Stomach (tissue), 19 donors: ENCODE measurements at places on chromosomes 4 and X.

DNA sequence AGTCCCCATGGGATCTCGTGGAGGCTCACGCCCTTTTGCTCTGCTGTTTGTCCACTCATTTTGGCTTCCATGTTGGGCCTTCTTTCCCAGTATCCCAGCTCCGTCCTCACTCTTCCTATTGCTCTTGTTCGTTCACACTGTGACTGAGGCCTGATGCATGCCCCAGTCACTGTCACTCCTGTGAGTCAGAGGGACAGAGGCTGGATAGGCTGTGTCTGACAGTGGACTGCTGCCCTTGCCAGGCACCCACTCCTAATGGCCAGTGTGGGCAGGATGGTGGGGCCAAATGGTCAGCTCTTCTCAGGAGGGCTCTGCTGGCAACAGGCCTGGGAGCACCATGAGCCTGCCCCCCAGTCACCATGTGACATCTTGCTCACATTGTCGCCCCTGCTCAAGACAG lies 40.0 kb downstream of the HADH start:
- no peak for DNase-seq

GRCh38 chr4:24731448-24731847 lies 63.9 kb upstream of the SOD3 start:
- no peak for DNase-seq

- DNase-seq: no peak
Observed at GRCh38 chrX:26109142-26109541, 29.0 kb upstream of the MAGEB18 start.

DNA sequence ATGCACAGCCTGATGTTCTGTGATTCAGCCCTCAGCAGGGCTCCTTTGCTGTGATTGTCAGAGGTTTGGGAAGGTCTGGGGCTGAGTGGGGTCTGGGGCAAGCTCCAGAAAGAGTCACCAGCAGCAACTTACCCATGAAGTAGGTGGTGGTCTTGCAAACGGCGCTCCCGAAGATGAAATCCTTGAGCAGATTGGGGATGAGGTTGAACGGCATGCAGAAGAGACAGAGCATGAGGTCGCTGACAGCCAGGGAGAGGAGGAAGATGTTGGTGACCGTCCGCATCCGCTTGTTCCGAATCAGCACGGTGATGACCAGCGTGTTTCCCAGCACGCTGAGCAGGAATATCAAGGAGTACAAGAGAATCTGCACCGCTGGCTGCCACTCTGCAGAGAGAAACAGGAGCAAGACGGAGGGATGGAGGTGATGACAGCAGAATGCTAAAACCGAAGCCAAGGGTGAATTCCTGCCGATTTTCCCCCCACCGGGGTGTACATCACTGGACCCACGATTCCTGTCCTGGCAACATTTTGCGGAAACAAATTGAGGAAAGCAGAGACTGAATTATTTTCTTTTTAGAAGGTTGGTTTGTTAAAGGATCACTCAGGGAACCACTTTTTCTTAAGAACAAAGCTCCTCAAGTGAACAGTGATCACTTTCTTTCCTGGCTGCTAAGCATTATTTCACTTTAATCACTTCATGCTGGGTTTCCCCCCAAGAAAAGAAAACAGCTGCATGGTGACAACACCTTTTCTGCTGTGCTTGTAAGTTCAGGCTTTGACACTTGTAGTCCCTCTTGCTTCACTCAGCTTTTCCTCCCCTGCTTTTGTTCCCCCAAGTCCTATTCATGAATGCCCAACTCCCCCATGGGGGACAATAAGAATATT lies 941 bp downstream of the CCKAR start:
- DNase-seq: no peak

DNA sequence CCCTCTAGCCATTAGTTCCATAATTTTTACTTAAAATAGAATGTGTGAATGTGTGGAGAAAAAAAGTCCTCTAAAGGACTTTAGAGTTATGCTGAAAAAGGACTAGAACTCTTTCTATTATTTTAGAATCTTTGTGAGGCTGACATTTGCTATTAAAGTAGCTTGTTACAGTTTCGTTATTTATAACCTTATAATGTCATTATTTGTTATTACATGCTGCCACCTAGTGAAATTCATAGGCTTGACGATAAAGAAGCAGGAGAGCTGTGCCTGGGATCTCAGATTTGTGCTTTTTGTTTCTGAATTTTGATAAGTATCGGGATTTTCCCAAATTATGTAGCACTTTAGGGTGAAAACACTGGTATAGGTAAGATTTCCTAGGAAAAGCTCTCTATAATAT lies 38.5 kb upstream of the TAPT1 start:
- peak; percentile 73 for DNase-seq

- DNase-seq: no peak
Observed at GRCh38 chr4:152454398-152455011, 81.4 kb downstream of the FBXW7 start.

GRCh38 chr4:107718351-107718965 lies 1.6 kb downstream of the PAPSS1 start:
- DNase-seq: no peak

DNA sequence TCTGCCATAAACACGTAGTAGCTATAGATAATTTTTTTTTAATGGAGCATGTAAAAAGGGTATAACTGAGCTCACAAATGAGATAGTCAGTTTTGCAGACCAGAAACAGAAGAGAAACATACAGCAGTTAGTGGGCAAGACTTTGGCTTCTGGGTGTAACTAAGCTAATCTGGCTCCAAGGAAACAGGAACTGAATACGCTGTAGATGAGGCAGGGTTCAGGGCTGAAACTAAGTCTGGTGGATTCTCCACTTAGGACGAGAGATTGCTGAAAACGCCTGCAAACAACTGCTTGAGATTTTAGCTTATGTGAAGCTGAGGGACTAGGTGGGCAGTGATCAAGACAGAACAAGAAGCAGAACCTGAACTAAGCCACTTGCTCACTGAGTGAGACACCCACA lies 91.7 kb downstream of the SMIM20 start:
- DNase-seq: no peak

GRCh38 chr4:24624381-24624780 lies 40.0 kb upstream of the DHX15 start:
- DNase-seq: no peak

DNA sequence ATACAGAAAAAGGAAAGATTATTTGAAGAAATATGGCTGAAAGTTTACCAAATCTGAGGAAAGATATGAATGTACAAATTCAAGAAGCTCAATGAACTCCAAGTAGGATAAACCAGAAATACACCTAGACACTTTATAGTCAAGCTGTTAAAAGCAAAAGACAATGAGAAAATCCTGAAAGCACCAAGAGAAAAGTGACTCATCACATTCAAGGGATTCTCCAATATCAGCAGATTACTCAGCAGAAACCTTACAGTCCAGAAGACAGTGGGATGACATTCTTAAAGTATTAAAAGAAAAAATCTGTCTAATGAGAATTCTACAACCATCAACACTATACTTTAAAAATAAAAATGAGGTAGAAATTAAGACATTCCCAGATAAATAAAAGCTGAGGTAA lies 223.8 kb upstream of the ZCCHC13 start:
- no peak for DNase-seq

DNA sequence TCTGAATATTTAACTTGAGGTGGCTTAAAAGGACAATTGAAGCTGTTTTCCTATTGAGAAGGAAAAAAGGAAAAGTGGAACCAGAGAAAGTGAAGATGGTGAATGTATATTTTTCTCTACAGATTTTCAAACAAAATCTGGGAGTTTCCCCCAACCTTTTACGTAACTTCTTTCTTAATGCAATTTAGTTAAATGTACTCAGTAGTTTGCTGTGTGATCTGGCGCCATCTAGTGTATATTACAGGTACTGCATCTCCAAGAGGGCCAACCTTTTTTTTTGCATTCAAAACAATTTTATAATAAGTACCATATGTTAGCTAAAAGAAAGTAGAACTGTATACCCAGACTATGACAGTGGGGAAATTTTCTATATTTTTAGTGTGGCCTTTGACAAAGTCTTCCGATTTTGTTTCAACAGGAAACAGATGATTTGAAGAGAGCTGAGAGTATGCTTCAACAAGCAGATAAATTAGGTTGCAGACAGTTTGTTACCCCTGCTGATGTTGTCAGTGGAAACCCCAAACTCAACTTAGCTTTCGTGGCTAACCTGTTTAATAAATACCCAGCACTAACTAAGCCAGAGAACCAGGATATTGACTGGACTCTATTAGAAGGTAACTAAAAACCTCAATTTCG lies 82.0 kb downstream of the PLS3 start:
- peak; percentile 85 for DNase-seq

- no peak for DNase-seq
Observed at GRCh38 chr4:74400395-74400794, 35.5 kb downstream of the EREG start.

DNA sequence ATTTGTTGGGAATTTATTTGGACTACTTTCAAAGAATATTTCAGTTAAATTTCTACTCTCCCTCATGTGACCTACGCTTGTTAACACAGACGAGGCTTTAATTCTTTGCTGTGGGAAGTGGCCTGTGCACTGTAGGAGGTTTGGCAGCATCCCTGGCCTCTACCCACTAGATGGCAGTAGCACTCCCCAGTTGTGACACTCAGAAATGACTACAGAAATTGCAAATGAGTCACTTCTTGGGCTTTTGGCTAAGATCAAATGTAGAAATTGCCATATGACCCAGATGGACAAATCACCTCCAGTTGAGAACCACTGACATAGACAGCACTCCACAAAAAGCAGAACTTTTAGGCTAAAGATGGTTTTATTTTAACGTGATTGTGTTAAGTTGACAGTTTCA lies 22.1 kb downstream of the PIR start:
- peak; percentile 85 for DNase-seq
